ENCODE measurements at places on chromosomes 4 and X.

- DNase-seq, result no peak
Observed at GRCh38 chrX:134880866-134881265, 109.9 kb upstream of the SMIM10 start.

GRCh38 chr4:112315446-112315845 is 18.3 kb downstream of the ALPK1 start:
- no peak for DNase-seq

- no peak for DNase-seq
Observed at GRCh38 chr4:24771241-24771640, 24.1 kb upstream of the SOD3 start.

GRCh38 chr4:155960522-155960921 is 6.9 kb upstream of the CTSO start:
- DNase-seq, result no peak

DNA sequence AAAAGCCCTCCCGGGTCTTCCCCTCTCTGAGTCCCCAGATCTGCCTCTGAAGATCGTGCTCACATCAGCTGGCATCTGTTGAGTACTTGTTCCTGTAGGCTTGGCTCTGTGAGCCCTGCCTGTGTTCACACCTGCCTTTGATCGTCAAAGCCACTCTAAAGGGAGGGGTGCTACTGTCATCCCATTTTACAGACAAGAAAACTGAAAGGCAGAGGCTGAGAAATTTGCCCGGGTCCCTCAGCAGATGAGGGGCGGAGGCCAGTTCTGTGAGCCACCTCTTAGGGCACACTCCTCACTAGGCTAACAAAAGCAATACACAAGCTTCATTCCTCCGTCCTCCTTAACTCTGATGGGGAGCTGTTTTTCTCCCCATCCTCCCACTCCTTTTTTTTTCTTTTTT is 655 bp downstream of the CYTL1 start:
- no peak for DNase-seq

- DNase-seq, result no peak
Observed at GRCh38 chr4:137212601-137213000, 319.7 kb downstream of the PCDH18 start.

GRCh38 chr4:145540235-145540634 is 58.6 kb downstream of the SMAD1 start:
- DNase-seq, result no peak

GRCh38 chr4:185580699-185581098 is 45.4 kb upstream of the PDLIM3 start:
- no peak for DNase-seq

DNA sequence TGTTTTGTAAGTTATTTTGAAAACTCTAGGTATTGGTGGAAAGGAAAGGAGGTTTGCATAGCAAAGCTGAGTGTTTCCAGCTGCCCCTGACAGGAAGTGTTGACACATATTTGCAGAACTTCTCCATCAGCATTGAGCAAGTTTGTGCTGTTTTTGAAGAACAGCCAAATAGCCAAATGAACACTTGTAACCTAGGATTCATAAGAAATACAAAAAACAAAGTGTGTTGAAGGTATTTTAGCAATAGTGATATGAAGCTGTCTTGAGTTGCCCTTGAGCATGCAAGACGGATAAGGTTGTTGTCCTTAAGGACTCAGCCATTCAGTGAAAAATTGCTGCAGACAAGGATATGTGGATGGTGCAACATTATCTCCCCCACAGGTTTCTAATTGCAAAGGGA is 68.3 kb upstream of the PGM2 start:
- no peak for DNase-seq

GRCh38 chrX:77450415-77450814 is 3.2 kb downstream of the FGF16 start:
- no peak for DNase-seq

DNA sequence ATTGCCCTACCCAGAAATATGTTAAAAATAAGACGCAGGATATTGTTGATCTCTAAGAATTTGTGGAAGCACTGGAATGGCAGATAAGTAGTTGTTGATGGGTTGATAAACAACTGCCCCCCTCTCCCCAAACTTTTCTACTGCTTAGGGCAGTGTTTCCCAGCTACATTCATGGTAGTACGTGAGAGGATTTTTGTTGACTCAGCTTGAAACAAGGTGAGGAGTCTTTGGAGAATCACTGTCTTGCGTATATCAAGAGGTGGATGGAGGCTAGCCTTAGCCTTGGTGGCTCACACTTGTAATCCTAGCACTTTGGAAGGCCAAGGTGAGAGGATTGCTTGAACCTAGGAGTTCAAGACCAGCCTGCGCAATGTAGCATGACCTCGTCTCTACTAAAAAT is 5.7 kb downstream of the ENOPH1 start:
- DNase-seq, result no peak

- no peak for DNase-seq
Observed at GRCh38 chr4:169215656-169216055, 55.1 kb downstream of the SH3RF1 start.

GRCh38 chrX:117854806-117855205 is 261.8 kb downstream of the KLHL13 start:
- DNase-seq, result no peak

DNA sequence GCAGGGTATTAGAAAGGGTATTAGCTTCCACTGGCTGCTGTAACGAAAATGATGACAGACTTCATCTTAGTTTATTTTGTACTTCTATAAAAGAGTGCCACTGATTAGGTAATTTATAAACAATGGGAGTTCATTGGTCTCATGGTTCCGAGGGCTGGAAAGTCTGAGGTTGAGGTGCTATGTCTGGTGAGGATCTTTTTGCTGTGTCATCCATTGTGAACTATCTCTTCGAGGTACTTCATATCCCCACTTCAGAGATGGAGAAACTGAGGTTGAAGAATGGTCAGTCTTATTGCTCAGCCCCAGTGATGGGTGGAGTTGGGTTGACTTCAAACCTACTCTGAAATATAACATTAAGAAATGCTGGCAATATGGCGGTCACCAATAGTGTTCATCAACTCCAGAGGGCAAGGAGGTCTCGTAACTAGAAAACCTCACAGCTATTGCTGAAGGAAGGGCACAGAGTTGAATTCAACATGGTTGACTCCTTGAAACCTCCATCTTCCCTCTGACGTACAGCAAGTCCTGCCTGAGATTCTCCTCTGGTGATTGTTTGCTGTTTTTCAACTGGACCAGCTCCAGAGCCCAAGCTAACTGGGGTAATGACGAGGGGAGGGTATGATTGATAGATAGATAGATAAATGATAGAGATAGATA is 53.6 kb upstream of the SHOX start:
- DNase-seq, result no peak

DNA sequence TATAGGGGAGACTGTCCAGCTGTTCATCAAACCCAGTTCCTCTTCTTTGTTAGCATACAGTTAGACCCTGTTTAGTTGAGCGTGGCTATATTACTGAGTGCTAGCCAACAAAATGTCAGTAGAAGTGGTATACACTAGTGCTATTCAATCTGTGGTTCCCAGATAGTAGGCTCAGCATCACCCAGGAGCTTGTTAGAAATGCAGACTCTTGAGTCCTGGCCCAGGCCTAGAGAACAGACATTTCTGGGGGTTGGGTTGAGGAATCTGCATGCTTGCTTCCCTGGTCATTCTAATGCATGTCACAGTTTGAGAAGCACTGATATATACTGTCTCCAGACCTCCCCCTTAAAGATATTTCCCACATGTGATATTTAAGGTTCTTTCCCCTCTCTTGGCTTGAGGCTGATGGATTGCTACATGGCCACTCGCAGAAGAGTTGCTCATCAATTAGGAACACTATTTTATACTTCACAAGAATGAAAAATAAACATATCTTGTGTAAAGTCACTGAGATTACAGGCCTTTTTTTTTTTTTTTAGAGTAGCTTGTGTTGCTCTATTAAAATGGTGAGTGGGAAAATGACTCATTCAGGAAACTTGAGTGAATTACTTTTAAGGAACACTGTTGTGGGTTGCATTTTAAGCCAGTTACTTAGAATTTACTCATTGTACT is 289.0 kb downstream of the STIM2 start:
- no peak for DNase-seq

GRCh38 chrX:14362721-14363120 is 166.6 kb upstream of the GLRA2 start:
- no peak for DNase-seq

GRCh38 chr4:119113033-119113655 is 22.5 kb upstream of the MYOZ2 start:
- DNase-seq, result no peak

DNA sequence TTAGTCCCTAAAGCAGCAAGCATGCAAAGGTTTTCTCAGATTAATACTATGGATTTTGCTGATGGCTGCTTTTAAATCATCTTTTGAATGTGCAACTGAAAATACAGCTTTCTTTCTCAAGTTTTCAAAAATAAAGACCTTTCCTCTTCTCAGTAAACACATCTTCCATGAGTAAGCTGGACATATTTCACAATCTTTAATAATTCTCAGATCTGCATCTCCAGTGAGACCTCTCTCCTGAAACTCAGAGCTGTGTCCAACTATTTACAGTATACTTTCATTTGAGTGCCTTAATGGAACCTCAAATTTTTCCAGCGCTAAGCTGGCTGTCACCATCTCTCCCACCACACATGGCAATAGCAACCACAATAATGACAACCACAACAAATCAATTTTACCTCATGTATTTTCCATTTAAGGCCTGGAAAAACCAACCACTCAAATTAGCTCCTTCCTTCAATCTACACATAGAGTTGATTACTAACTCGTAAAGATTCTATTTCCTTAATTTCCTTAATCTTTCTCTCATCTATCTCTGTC is 192.4 kb upstream of the RPL34 start:
- no peak for DNase-seq

DNA sequence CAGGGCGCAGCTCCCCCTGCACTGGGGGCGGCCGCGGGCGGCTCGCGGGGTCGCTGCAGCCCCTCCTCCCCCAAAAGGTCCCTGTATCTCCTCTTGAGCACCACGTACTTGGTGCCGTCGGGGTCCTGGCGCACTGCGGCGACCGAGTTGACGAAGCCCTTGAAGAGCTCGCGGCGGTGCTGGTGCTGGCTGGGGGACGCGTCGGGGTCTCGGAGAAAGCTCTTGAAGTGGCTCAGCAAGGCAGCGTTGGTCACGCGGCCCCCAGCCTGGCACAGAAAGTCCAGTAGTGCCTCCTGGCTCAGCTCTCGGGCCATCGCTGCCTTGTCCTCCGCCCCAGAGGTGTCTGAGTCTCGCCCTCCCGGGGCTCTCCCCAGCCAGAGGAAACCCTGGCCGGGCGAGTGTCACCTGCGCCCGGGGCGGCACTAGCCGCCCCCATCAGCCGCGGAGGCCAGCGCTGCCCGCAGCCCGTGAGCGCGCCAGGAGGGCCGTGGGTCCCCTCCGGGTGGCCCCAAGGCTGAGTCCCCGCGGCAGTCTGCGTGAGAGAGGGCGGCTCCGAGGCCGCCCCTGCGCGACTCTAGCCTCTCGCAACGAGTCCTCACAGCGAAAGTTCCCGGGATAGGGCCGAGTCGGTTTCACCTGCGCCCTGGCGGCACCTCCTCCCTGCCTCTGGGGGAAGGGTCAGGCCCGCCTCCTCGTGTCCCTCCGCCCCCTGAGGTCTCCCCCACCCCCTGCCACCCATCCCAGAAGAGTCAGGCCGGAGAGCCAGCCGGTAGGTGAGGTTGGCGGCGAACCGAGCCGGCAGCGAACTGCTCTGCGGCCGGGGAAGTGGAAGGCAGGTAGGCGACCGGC is at the start of gene SOWAHB:
Gene SOWAHB (minus strand): TSS at position 609 of the 849 bp plus-strand sequence. CDS start 295 bp downstream, at position 314.
- DNase-seq, result no peak

DNA sequence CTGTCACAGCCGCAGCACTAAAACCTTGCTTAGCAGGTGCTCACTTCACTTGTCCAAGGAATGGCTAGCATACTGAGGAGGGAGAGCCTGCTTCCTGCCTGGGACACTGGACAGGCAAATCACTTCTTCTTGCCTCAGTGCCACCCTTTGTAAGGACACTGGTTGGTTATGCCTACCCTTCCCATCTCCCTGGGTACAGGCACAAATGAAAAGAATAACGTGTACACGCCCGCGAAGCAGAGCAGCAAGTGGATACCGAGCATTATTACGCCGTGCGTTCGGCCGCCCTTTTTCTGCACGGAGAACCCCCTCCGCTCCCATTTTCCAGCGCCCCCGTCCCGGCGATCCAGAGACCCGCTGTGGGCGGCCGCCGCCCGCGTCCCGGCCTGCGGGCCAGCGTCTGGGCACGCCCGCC is 338 bp upstream of the KLHL2 start:
- DNase-seq, result no peak

GRCh38 chr4:24067367-24068193 is 177.7 kb upstream of the PPARGC1A start:
- DNase-seq, result no peak

DNA sequence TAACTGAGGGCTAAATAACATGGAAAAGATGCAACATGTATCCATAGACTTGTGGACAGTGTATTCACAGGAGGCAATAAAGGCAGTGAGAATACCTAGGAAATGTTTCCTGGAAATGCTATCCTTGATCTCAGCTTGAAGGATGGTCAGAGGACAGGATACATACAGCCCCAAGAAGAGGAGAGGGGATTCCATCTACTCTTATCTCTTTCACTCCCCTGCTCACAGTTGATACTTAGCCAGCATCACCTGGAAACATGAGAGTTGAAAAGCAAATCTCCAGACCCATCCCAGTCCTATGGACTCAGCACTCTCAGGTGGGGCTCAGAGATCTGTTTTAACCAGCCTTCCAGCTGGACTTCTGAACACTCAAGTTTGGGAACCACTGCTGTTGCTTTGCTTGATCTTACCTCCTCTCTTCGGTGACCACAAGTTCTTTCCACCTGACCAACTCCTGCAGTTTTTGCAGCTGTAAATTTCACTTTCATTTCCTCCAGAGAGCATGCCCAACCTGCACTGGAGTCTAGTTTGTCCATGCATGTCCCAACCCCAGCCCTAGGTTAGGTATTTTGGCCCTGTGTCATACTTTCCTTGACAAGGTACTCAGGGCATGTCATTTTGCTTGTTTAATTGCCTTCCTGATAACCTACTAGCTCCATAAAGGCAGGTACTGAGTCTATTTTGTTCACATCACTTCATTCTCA is 10.4 kb downstream of the RELL1 start:
- no peak for DNase-seq

DNA sequence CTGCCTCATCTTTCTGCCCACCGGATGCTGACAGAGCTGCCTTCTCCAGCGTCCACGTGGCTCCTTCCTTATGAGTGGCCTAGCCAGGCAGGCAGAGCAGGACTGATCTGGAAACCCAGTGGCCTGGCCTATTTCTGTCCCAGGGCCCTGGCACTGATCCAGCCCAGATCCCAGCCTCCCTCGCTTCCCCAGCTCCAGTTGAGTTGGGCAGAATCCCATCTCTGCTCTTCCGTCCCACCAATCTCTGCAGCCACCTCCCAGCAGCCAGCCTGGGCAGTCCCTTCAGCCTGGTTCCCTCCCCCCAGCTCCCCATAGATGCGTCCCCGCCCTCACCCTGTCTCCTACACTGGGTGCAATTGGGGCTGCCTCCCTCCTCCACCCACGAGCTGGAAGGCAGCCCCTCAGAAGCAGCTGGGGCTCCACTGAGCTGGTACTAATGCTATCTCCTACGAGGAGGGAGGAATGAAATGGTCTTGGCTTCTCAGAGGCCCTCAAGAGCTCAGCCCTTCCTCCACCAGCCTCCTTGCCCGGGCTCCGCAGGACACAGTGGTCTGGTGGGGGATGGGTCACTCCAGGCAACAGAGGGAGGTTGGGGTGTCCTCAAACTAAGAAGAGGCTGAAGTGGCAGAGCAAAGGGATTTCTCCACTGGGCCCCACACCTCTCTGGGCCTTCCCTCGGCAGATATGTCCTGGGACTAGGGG is 94.2 kb downstream of the PJA1 start:
- no peak for DNase-seq

- DNase-seq, result no peak
Observed at GRCh38 chr4:138650929-138651448, 364.6 kb upstream of the NOCT start.
